ENCODE measurements at places on chromosomes 5 and 9. TPM values are rescaled to one million over a fixed set of nuclear protein-coding genes. Genes with fewer than 3 reads are reported as not detected.

Gene CCL21
- not detected for total RNA-seq

Gene UGT3A2
- 4.7 TPM for total RNA-seq

Gene CATSPER3
- total RNA-seq, result not detected

- DNase-seq, result no peak
Measured at GRCh38 chr5:156594406-156594805, 255.7 kb upstream of the PPP1R2B start.
